Fibroblast of skin of scalp (primary cell): ENCODE measurements at places on chromosomes 3 and 15.

- peak; percentile 70 for DNase-seq
Observed at GRCh38 chr3:197151580-197151979, 122.0 kb upstream of the MELTF start.

DNA sequence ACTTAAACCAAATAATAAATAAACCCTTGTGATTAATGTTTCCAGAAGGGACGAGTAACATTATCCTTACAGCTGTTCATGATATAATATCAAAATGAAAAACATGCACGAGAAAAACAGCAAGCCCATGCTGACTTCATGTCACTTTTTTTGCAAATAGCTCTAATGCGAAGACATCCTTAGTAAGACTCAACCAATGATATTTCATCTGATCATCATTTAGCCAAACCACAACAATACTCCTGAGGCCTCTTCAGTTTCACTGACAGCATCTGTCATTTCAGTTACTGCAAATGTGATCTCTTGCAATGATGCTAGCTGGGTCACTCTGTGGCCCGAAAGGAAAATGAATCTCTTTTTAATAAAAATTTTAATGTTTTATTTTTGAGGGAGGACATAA, 74.0 kb downstream of the POLR2M start:
- DNase-seq, result no peak

DNA sequence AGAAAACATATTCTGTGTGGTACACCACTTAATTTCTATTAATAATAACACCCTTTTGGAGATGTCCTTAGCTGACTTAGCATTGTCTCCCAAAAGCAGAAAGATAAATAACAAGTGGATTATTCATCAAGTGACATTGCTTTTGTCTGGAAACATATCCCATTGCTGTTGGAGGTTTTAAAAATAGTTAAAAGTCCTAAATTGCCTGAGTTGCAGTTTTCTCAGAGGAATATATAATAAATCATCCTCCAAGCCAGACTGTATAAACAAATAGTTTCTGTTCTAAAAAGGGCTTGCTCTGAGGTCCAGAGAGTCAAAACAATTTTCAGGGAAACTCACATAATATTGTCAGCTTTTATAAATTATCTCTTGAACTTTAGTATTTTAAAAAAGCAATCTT, 60.4 kb upstream of the CD96 start:
- DNase-seq, result peak; percentile 49

- DNase-seq, result no peak
Observed at GRCh38 chr3:59374091-59374817, 324.4 kb upstream of the CFAP20DC start.

GRCh38 chr3:184562878-184563560, 1.4 kb downstream of the EPHB3 start:
- DNase-seq, result no peak

DNA sequence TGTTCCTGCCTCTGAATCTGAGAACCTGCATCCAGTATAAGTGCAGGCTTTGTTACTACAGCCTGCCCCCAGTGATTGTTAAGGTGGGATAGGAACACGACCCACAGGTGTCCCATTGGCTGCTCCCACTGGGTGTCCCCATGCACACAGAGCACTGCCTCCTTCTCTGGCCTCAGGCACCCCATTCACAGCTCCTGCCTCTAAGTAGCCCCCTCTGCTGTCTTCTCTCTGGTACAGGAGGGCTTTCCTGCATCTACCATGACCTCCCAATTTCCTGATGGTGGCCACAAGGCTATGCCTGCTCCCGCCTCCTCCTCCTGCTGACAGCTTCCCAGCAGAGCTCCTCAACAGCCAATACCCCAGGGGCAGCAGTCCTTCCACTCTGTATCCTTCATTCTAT, 238.6 kb upstream of the TMC3 start:
- DNase-seq, result peak; percentile 1

DNA sequence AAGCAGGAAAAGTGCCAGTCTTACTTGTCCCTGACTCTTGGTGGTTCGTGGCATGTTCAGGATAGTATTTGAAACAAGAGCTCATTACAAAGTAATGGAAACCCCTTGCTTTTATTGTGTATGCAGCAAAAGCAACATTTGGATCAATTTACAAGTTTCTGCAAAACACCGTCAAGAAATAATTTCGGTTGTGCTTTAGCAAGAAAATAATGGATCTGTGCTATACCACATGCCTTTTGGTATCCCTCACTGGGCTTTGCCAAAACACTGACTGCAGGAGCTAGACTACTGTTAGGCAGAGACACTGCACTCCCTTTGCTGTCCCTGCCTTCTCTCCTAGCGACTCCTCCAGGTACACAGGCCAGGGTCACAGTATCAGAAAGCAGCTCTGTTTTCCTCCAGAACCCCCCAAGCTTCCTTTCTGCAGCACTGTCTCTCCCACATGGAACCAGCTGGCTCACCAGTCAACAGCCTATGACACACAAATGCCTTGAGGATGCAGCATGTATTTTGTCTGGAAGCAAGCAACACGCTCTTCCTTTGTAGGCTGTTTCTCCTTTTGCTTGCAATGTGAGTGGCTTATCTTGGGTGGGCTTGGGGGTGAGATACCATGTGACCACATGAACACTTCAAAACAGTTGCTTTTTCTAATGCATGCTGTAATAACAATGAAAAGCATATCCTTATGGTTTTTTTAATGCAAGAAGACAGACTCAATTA, 111.4 kb downstream of the PGPEP1L start:
- DNase-seq, result peak; percentile 76

DNA sequence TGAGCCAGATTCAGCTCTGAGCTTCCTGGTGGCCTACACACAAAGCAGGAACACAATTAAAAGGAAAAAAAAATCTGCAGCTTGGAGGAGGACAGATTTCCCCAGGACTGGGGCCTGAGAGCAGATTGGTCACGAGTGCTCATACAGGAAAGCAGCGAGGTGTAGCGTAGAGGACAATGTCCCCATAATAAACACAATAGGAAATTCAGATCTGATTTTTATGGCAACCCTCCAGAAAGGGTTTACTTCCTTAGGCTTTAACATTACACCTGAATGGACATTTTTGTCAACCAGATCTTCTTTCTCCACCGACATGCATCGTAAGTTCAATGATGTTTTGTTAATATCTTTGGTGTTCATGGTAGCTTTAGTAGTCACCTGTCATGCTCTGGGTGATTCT, 23.3 kb downstream of the SLC6A20 start:
- DNase-seq, result no peak

- DNase-seq, result peak; percentile 34
Observed at GRCh38 chr3:190444576-190445145, 5.0 kb downstream of the TMEM207 start.

- DNase-seq, result no peak
Observed at GRCh38 chr3:135228201-135228600, 433.1 kb downstream of the EPHB1 start.

GRCh38 chr15:88653200-88654064, 14.6 kb downstream of the ISG20 start:
- no peak for DNase-seq

DNA sequence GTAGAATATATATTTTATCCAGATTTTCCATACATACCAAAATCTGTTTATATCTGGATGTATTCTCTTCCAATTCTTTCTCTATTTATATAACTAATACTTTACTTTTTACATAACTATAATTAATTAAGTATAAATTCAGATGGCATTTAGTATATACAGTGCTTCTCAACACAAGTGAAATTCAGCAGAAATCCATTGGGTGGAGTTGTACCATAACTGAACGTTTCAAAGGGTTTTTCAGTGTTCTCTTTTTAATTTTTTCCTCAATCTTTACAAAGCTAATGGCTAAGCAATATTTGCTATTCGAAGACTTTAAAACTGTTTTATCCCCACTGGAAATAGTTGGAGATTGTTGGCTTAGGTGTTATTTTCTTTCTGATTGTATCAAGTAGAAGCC, 13.9 kb upstream of the ZBBX start:
- no peak for DNase-seq

DNA sequence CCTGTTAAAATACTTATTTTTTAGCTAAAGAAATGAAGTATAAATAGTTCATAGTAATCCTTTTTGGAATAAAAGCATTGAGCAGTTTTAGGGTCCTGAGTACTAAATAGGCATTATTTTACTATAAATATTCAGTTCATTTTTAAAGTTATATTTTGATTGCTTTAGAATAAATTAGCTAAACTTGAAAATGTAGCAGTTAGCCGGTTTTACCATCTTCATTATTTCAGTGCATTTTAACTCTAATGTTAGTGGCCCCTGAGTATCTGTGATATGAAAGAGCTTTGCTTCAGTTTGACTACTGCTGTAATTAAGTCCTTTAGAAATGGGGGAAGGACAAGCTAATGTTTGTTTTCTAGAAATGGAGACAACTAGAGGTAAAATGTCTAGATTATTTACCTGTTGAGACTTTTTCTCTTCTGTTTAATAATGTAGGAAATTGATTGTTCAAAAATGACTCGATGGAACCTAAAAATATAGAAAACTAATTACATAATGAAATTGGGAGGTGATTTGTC, 3.6 kb downstream of the SMC4 start:
- no peak for DNase-seq

DNA sequence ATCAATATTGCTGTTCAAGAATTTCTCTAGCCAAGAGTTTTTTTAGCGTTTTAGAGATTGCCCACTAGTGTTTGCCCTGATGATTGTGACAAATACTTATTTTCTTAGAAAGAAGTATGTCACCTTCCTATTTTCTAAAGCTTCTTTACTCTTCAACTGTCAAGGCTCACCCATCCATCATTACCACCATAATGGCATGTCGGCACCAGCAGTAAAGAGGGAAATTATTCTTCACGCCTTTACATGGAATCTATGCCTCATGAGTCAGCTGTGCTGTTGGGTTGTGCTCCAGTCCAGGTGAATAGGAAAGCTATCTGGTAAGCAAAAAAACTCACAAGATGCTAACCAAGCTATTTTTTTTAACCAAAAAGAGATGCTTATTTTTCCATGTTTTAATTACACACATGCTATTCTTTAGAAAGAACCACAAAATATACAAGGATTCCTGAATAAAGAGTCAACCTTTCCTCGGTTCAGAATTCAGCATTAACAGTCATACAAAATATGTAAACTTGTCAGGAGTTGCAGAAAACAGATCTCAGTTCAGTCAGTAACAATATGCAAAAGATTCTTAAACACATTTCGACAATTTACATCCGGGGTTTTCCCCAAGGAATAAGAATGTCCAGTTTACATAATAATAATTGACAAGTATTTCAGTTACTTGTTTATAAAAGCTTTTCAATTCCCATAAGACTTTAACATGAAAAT, 128.0 kb downstream of the ATP8B4 start:
- DNase-seq, result no peak

- DNase-seq, result no peak
Observed at GRCh38 chr3:193231201-193231600, 9.8 kb upstream of the PLAAT1 start.

- DNase-seq, result no peak
Observed at GRCh38 chr3:98333989-98334606, 19.6 kb upstream of the OR5K4 start.

GRCh38 chr15:81466741-81467140, 92.7 kb upstream of the TMC3 start:
- no peak for DNase-seq
